Bone marrow (tissue), 2 donors: ENCODE measurements at places on chromosomes 6 and 20.

- DNase-seq = no peak
These were observed 288.3 kb upstream of the ZNF337 start for GRCh38 chr20:25984933-25985332.

GRCh38 chr6:162408826-162409535, 318.6 kb downstream of the PRKN start:
- no peak for DNase-seq

DNA sequence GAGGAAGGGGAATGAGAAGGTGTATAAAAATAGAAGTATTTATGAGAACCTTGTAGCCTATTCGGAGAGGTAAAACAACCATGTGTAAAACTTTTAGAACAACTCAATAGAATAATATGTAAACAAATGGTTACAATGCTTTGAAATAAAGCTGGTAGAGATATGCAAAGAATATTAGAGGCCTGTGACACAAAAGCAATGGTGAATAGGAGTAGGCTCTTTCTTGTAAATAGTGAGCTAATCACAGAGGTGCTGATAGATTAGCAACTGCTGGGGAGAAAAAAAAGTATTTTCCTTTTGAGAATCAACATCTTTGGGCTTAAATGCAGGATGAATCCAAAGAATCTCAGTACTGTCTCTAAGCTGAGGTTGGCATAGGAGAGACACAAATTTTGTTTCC, 7.0 kb downstream of the TMEM200A start:
- DNase-seq = no peak

- DNase-seq = no peak
These were observed 22.3 kb downstream of the DNMT3B start for GRCh38 chr20:32784369-32785080.

GRCh38 chr6:129133770-129134192, 250.8 kb downstream of the LAMA2 start:
- DNase-seq = no peak

DNA sequence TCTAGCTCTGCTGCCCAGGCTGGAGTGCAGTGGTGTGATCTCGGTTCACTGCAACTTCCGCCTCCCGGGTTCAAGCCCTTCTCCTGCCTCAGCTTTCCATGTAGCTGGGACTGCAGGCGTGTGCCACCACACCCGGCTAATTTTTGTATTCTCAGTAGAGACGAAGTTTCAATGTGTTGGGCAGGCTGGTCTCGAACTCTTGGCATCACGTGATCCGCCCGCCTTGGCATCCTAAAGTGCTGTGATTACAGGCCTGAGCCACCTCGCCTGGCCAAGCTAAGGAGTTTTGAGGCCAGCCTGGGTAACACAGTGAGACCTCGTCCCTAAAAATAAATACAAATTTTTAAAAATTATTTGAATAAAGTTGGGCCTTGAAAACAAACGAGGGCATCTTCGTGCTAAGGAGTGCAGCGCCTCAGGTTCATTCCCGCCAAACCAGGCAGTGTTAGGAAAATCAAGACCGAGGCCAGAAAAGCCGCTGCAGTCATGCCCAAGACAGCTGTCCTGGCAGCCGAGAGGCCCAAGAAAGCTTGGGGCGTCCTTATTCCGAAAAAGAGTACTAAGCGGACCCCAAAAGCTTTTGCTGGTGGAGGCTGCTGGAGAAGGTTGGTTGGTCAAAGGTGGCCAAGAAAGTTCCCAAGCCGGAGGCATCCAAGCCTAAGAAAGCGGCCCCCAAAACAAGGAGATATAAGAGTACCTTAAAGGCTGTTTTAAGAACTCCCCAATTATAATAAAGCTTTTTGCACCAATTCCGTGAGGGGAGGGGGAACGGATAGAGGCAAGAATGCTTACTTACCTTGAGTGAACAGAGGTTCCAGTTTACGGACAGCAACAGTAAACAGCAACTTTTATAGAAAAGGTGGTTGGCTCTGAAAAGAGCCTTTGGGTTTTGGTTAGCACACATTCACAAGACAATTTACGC, 109.0 kb downstream of the HFE start:
- no peak for DNase-seq

GRCh38 chr20:51365670-51366069, 176.8 kb downstream of the NFATC2 start:
- no peak for DNase-seq

GRCh38 chr6:33952016-33952415, 148.2 kb upstream of the MLN start:
- DNase-seq = no peak

DNA sequence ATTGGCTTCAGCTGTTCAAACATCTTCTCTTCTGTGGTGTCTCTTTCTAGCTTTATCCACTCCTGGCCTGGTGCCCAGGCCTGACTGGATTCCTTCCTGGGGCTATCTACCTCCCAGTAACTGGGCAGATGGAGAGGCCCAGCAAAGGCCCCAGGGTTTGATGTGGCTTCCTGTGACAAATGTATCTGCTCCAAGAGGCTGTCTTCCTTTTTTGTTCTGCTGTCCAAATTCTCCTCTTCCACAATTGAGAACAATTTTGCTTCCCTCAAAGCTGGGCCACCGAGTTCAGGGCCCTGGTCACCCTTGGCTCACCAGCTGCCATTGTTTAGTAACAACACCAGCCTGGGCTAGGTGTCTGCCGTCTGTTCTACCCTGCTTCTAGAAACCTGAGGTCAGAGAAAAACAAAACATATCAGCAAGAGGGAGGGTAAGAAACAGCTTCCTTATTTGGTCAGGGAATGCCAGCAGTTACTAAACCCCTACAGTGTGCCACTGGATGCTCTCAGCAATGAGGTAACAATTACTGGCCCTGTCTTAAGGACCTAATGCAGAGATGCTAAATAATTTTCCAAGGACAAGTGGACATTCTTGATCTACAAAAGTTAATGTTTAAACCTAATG, 3.9 kb downstream of the ZFP57 start:
- no peak for DNase-seq

DNA sequence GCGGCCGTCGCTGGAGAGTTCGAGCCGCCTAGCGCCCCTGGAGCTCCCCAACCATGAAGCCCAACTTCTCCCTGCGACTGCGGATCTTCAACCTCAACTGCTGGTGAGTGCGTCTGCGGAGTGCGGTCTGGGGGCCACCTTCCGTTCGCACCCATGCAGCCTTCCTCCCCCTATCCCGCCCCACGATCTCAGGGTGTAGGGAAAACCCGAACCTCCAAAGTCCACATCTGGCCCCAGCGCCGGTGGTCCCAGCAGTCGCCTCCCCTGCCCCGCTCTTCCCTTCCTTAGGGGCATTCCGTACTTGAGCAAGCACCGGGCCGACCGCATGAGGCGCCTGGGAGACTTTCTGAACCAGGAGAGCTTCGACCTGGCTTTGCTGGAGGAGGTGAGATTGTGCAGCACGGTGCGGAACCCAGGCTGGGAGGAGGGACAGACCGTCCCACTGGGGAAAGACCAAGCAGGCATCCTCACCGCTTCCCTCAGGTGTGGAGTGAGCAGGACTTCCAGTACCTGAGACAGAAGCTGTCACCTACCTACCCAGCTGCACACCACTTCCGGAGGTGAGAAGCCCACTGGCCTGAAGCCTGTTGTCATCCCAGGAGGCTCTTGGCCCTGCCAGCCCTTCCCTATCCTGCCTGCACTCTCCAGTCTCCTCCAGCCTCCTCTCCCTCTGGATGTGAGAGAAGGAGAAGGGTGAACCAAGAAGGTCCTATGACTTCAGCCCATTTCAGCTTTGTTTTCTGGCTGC, 719 bp downstream of the SMPD2 start:
- peak; percentile 74 for DNase-seq

DNA sequence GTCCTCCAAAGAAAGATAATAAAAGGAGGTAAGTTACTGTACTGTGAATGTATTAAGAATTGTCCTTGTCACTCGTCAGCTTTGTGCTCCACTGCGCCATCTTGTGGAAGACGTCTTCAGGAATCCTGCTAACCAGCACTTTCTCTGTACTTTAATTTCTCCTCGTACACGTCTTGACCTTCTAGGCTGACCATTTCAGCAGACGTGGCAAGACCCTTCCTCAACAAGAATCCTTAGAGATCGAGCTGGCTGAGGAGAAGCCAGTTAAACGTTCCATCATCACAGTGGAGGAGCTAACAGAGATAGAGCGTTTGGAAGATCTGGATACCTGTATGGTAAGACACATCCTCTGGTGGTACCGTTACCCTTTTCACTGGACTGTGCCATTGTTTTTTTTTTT, 95.5 kb upstream of the SCGN start:
- peak; percentile 60 for DNase-seq

DNA sequence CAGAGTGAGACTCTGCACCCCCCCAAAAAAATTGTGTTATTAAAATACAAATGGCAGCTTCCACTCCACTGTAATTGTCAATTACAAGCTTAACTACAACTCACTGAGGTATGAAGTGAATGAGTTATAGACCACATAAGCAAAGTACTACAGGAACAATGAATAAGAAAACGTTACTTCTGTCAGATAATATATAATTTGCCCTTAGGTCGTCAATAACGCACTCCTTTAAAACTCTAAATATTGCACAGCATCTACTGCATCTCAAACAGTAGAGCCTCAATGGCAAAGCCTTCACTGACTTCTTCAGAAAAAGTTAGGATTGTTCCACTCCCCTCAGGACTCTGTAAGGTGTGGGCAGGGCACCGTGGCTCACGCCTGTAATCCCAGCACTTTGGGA, 2.0 kb upstream of the HBS1L start:
- DNase-seq = no peak

DNA sequence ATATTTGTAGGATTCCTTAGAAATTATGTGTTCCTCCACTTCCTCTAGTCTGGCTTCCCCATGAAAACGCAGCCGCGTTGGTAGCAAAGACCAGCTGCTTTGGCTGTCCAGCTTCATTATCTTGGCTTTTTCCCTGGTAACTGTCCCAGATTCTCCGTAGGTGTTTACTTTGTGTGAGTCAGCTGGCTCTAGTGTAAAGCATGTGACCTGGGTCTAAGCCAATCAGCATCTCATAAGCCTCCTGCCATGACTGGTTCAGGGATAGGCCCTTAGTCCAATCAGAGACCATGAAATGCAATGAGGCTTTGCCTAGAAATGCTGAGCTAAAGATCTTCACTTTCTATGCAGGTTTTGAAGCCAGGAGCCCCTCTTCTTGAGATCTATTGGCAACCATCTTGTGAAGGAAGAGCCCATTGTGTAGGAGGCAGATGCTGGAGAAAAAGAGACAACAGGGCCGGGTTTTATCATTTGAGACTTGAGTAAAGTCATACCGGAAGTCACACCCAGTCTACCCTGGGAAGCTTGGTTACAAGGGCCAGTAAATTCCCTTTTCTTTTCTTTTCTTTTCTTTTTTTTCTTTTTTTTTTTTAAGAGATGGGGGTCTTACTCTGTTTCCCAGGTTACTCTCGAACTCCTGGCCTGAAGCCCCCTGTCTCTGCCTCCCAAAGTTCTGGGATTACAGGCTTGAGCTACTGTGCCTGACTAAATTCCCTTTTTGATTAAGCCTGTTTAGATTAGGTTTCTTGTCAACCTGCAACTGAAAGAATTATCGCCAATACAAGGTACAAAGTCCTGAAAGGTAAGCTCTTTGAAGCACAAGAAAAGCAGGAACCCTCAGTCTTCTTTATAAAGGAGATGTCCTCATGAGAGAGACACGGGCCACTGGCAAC, 256.5 kb upstream of the RREB1 start:
- no peak for DNase-seq

DNA sequence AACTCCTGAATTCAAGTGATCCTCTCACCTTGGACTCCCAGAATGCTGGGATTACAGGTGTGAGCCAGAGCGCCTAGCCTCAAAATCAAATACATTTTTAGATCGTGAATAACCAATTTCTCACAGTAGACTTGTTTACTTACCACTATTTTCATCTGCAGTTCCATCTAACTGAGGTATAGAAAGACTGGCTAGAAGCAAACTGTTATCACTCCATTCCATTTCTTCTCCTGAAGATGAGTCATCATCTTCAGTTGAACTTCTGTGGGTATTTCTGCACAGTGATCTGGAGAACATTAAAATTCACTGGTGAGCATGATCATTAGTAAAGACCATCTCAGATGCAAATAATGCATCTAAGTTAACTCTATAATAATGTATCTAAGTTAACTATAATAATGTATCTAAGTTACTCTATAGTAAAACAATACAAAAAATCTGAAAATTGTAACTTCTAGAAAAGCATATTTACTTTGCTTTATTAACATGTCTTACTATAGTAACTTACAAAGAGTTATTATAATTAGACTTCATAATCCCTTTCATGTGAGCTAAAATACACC, 105.4 kb downstream of the REV3L start:
- peak; percentile 20 for DNase-seq

- DNase-seq = no peak
These were observed 125.1 kb downstream of the TOX2 start for GRCh38 chr20:44039741-44040140.
